Activated naive CD4-positive, alpha-beta T cell (primary cell): ENCODE measurements at places on chromosomes 12 and 14.
A peak's percentile ranks its signal among the peaks of the same experiment; 100 is the strongest.

- DNase-seq = no peak
Observed at GRCh38 chr12:22856178-22856577, 231.2 kb downstream of the ETNK1 start.

DNA sequence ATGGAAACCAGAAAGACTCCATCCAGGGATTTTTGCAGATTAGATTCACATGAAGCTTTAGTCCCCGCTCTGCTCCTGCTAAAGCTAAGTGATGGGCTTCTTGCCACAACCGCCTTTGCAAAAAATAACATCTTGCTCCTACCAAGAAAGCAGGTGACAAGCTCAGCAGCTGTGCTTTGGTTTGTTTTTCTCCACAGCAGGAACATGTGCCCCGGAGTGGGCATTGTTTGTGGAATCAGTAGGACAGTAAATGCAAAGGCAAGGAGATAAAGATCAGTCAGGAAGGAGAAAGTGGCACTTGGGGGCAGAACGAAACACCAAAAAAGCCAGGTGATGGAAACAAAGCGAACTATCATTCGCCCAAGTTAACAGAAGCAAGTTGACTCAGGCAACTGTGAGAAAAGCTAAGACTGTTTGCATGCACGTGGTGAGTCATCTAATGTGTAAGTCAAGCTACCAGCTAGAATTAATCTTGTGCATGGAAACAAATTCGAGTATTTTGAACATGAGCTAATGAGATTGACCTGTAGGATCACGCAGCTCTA lies 165.5 kb upstream of the PLXNC1 start:
- no peak for DNase-seq

DNA sequence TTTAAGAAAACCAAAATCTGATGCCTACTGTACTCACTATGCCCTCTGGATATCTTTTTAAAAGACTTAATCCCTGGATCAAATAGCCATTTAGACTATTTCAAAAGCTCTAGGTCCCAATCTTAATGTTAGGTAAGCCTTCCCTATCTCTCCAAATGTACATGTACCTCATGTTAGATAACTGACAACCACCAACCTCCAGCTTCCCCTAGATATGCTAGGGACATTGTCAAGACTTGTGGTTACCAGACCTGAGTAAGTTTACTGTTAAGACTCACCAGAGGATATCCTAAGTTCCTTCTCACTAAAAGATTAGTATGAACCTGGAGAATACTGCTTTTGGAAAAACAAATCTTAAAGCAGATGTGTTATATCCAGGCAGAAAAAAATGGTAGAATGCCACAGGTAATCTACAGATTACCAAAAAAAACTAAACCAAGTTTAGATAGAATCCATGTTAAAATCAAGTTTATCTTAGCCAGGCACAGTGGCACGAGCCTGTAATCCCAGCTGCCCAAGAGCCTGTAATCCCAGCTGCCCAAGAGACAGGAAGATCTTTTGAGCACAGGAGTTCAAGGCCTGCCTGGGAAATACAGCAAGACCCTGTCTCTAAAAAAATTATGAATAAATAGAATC lies 9.7 kb downstream of the NAP1L1 start:
- no peak for DNase-seq

GRCh38 chr12:117874842-117875434 lies 93.9 kb downstream of the KSR2 start:
- DNase-seq = peak; percentile 4

DNA sequence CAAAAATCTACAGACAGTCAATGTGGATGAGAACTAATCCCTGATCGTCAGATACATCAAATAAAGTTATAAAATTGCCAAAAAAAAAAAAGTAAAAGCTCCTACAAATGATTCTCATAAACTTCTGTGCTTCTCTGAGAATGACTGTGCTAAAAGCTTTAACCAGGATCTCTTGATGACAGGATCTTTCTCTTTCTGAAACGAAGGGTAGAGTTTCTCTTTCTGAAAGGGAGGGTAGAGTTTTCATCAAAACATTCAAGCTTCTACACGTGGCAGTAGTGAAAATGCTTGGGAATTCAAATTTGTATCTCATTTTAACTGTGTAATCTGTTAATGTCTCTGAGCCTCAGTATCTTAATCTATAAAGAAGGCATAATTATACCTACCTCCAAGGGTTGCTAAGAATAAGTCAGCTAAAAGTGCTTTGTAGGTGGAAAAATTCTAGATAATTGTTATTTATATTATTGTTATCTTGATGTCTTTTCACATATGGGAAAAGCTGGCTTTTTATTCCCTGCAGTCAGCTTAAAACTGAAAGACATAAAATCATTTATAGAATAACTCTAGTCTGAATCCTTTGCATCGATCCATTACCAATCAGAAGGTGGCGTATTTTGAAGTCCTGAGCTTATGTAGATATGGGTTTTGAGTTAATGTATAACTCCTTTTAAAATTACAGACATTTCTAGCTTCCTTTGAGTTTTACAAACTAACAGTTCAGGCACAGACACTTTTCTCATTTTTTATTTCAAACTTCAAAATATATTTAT lies 157.4 kb downstream of the DACT1 start:
- no peak for DNase-seq

DNA sequence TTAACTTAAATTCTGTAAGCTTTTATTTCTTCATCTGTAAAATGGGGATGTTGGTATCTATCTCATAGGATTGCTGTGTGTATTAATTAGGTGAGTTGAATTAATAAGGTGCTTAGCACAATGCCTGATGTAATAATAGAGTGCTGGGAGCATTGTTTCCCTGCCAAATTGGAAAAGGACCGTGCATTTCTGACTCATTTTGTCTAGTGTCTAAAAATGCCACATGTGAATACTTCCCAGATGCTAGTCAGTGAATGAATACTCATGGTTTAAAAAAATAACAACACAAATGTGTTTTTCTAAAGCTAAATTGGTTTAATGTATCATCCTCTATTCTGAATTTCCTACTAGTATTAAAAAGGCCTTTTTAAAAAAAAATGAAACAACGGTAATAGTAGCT lies 45.4 kb upstream of the NEDD1 start:
- no peak for DNase-seq
